ENCODE measurements at places on chromosomes 7 and 10.

DNA sequence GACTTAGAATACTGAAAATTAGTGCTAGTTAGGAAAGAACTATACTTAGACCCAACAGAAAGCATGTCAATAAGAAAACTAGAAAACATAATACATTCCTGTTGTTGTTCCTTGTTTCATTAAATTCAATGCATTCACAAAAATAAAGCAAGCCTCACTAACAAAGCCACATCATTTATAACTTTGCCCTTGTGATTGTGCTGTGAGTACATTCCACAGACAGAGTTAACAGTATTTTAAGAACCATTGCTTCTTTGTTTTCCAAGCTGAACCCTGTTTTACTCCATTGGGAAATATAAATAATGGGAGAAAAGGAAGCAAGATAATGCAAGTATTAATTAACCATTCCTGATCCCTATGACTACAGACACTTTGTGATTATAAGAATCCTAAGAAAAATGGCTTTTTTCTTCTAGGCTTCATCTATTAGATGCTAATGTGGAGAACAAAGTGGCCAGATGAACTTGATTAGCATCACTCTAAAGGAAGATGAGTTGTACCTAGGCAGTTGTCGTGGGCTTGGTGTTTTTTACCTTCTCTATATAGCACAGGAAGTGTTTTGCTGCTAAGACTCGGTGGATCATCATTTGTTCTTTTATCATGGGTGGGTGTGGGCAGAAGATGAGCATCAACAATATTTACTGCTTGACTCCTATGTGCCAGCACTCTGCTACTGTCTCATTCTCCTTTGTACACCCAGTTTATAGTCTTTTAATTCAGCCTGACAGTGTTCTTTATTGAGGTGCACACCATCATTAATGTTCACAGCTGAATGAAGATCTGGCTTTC, 34.2 kb upstream of the ZNRF2 start:
- DNase-seq: no peak

DNA sequence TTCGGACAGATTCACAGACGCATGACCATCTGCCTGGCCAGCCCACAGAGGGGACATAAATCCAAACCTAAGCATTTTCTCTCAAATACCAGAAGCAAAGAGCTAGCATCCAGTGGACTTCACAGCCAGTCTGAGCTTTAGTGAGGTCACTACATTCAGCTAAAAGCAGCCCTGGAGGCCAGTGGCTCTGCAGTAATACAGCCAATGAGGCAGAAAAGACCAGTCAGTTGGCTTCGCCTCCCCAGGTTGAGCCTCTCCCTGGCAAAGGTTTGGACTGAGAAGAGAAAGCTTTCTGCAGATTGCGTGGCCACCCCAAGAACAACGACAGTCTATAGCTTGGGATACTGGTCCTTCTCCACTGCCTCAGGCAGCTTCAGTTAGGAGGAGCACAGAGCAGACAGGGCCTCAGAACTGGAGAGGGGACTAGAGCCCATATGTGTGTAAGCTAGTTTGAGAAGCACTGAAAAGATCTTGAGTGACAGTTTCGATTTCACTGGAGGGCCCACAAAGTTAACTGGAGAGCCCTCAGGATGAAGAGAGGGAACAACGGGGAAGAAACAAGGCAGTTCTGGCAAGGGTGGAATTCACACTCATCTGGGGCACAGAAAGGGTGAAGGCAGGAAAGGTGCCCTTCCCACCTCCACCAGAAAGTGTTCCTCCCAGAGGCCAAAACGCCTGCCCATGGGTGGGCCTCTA, 3.8 kb downstream of the WDR91 start:
- DNase-seq: no peak

DNA sequence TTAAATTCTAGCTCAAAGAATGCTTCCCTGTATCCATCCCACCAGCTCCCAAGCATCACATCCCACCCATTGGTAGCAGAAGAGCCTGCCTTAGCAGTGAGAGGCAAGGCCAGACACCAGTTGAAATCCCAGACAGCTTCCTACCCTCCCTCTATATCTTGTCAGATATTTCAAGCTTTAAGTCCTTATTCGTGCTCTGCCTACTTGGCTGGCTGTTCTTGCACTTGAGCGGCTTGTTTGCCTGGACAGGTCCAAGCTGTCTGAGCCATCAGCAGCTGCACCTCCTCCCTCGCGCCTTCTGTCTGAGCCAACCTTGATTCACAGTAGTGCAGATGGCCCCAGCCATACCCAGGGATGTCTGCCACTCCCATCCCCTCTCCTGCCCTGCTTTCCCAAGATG, 16.4 kb downstream of the LRRC4 start:
- no peak for DNase-seq

GRCh38 chr10:30151581-30152389, 92.4 kb upstream of the JCAD start:
- peak; percentile 74 for DNase-seq

DNA sequence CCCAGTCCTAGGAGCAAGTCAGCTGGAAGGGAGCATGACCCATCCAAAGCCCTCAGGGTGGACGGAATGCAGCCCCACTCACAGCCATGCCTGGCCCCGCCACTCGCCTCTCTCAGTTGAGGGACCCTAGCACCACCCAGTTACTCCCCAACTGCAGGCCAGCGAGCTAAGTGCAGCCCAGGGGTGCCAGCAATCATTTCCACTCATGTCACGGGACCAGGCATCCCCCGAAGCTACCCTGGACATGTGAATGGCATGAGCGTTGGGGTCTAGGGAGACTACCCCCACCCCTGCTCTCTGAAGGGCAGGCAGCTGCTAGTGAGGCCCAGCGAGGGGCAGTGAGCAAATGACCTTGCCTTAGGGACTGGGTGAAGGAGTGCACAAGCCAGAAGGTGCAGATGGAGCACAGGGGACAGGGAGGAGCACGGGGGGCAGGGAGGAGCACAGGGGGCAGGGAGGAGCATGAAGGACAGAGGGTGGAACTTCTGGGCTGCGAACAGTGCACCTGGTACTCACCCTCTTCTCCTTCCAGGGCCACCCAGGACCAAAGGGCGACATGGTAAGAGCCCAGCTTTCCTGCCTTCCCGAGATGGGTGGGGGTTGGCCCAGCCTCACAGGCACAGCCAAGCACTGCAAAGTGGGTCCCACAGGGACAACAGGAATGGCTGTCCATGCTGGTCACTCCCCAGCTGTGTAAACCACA, 87.3 kb downstream of the COL13A1 start:
- no peak for DNase-seq

DNA sequence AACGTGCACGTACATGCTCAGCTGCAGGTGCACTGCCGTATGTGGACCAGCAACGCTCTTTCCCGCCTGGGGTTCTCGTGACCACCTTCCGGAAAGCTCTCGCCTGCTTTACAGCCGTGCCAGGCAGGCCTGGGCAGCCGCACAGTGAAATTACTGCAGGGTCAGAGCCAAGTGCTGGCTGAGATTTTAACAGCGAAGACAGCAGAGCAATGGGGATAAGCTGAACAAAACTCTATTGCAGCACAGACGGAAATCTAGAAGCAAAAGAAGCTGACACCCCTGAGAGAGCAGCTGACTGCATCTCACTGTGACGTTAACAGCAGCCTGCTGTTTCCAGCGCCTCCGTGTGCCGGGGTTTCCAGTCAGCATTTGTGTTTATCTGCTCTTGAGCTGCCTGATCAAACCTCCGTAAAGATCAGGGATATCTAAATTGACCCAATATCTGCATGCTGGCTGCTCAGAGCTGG, 179.0 kb downstream of the DIP2C start:
- DNase-seq: no peak

DNA sequence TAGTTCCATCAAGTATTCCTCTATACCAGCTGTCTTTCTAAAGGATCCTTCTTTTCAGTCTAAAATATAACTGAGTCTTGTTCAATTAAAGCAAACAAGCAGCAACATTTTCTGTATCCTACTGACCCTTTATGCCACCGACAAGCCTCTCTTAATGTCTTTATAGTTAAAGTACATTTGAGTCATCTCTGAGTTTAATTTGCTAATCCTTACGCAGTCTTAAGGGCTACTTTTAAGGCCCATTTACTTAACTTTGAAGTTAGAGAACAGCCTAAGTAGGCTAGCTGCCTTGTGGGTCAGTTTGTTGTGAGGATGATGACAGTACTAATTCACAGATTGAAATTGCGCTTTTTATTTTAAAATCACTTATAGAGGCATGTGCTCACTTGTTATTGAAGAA, 265.5 kb upstream of the FERD3L start:
- DNase-seq: no peak

GRCh38 chr7:112421666-112422486, 28.4 kb upstream of the IFRD1 start:
- DNase-seq: peak; percentile 98

DNA sequence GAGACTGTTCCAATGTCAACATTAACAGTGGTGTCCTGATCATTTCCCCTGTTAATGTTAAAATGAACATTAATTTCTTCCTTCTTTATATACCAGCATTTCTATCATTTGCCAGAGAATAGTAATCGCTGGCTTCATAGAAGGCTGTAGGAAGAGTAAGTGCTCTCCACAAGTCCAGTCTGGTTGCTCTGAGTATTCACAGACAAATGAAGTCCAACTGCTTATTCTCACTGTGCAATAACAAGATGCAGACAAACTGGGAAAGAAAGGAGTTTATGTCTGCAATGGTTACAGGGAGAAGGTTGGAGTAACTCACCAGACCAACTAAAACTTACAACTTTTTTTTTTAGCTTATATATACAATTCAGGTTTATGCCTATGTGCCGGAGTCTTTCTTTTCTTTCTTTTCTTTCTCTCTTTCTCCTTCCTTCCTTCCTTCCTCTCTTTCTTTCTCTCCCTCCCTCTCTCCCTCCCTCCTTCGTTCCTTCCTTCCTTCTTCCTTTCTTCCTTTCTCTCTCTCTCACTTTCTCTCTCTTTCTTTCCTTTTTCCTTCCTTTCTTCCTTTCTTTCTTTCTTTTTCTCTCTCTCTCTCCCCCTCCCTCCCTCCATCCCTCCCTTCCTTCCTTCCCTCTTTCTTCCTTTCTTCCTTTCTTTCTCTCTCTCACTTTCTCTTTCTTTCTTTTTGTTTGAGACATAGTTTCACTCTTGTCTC, 19.1 kb downstream of the CDC14C start:
- no peak for DNase-seq

DNA sequence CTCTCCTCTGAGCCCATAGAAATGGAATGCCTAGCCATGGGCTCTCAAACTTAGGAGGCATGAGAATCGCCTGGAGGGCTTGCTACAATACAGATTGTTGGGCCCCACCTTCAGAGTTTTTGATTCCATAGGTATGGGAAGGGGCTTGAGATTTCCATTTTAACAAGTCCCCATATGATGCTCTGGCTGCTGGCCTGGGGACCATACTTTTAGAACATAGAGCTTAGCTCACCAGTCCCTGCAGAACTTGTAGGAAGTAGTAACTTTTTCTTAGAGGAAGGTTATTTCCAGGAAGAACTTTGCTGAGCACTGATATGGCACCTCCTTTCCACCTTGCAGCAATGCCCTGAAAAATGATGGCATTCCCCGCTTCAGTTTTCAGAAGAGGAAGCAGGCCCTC, 177.0 kb upstream of the ZMIZ1 start:
- DNase-seq: no peak

- DNase-seq: no peak
Observed at GRCh38 chr10:120949609-120950031, 98.5 kb downstream of the WDR11 start.

- no peak for DNase-seq
Observed at GRCh38 chr7:31028006-31028405, 24.1 kb upstream of the ADCYAP1R1 start.

- peak; percentile 87 for DNase-seq
Observed at GRCh38 chr10:102927311-102928010, 9.4 kb downstream of the CNNM2 start.

- DNase-seq: no peak
Observed at GRCh38 chr7:77222065-77222464, 22.4 kb upstream of the FGL2 start.

DNA sequence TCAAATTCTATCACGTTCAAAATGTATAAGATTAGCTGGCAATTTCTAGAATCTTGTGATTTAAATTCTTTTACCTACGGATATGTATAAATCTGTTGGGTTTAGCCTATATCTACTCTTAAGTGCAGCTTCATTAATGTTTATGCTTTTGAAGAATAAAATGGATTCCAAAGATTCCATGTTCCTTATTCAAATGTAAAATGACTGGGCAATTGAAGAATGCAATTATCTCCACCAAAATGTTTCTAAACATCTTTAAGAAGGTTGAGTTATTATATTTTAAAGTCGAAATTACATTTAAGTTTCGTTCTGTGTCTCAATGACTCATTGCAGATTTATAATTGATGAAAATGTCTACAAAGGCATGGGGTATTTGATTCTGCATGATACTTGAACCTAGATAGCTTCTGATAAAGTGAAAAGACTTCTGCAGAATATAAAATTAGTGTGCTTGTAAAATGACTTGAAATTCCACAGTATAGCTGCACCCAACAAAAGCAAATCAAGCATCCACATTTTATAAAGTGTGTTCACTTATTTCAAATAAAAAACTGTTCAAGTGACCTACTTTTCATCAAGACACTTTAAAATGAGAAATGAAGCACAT, 697.0 kb upstream of the PCDH15 start:
- DNase-seq: no peak

DNA sequence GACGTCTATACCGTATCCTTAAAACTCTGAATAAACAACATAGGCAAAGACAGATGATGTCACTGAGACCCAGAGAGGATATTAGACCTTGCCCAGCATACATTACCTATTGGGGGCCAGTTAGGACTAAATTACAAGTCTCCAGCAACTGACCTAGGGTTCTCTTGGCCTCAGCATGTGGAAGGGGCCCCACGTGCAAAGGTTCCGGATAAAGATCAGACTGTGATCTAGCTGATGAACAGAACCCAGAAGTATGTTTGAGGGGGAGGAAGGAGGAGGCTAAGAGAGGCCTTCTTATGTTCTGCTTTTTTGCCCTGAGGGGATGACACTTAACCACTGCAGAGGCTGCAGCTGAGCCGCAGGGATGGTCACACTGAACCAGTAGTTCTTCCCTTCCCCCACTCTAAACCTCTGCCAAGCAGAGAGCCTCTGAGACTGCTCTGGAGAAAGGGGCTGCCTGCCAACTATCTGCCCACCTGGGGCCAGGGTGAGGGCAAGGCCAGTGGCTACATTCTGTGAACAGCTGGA, 24.0 kb upstream of the KMT2C start:
- DNase-seq: peak; percentile 99

- DNase-seq: peak; percentile 61
Observed at GRCh38 chr7:134513169-134513752, 14.1 kb upstream of the AKR1B10 start.

DNA sequence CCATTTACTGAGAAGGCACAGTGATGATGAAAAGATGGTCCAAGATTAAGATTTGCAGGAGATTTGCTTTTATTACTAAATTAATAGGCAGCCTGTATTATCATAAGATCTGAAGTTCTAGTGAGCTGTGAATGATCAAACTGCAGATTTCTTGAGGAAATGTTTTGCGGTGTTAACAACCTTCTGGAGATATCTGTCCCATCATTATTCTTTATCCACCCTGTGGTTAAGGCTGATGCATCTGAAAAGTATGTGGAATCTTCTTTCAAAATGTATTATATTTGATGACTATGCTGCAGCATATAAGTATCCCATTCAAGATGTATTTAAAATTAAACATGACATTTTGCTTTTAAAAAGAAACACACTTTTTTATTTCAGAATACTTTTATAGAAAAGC, 150.3 kb downstream of the POLR1F start:
- DNase-seq: no peak

GRCh38 chr7:116075351-116076145, 45.0 kb upstream of the TFEC start:
- DNase-seq: no peak

GRCh38 chr10:22570733-22571430, 143.5 kb downstream of the PIP4K2A start:
- DNase-seq: no peak

- no peak for DNase-seq
Observed at GRCh38 chr7:136496551-136496950, 371.9 kb upstream of the CHRM2 start.

All from NB4 (cell line).